ENCODE measurements at places on chromosomes 3 and 15.

- DNase-seq, result no peak
Observed at GRCh38 chr3:61772456-61772855, 211.1 kb downstream of the PTPRG start.

- no peak for DNase-seq
Observed at GRCh38 chr3:141575879-141576743, 89.3 kb downstream of the RASA2 start.

DNA sequence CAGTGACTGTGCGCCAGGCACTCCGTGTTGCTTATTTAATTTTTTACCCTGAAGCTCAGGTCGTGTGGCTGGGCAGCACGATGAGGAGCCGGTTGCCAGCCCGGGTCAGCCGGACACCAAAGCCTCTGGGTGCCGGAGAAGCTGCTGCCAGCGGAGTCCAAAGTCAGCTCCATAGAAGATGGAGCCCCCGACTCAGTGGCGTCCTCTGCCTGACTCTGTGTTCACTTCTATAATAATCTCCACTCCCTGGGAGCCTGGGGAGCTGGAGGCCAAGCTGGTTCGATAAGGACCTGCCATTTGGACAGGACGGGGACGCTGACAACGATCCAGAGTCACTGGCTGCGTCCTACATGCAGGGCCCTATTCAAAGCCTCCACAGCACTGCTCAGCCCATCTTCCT, 78.6 kb downstream of the VGLL4 start:
- DNase-seq, result no peak

DNA sequence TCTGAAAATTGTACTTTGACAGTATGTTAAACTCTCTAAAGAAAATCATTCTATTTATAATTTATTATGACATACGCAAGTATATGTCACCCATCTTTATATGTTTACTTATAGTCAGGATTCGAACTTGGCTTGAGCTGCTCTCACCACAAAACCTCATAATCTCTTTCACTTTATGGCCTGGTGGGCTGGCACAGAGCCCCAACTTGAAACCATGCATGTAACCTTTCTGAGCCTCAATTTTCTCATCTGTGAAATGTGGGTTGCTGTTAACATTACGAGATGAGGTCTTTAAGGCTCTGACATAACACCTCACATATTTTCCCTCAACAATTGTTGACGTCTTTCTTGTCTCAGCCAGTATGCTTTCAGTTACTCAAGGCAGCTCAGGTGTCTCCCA, 69.4 kb upstream of the PFN2 start:
- no peak for DNase-seq
